Large intestine (tissue), 12 donors: ENCODE measurements at places on chromosomes 11 and 22. TPM values are rescaled to one million over a fixed set of nuclear protein-coding genes. Genes with fewer than 3 reads are reported as not detected.

TEAD1 gene
- 38.7 TPM for polyA plus RNA-seq

TPBGL gene
- polyA plus RNA-seq = 0.39 TPM

DLAT gene
- 26.1 TPM for polyA plus RNA-seq

MED15 gene
- 51.5 TPM for polyA plus RNA-seq

RIMBP3C gene
- 0.04 TPM for polyA plus RNA-seq

FADS2 gene
- polyA plus RNA-seq = 28.8 TPM

OR8D4 gene
- not detected for polyA plus RNA-seq

ZNF70 gene
- polyA plus RNA-seq = 4.0 TPM

MIAT gene
- polyA plus RNA-seq = 8.5 TPM

SBF1 gene
- polyA plus RNA-seq = 37.5 TPM

MRGPRF gene
- 17.6 TPM for polyA plus RNA-seq

CASTOR1 gene
- 7.0 TPM for polyA plus RNA-seq

TBX1 gene
- 2.4 TPM for polyA plus RNA-seq

IGSF9B gene
- 9.0 TPM for polyA plus RNA-seq

MARK2 gene
- 49.3 TPM for polyA plus RNA-seq

ME3 gene
- polyA plus RNA-seq = 25.0 TPM

BAIAP2L2 gene
- polyA plus RNA-seq = 119 TPM

TP53AIP1 gene
- 0.31 TPM for polyA plus RNA-seq
